ENCODE measurements at places on chromosomes 7 and 10. TPM values are rescaled to one million over a fixed set of nuclear protein-coding genes. Genes with fewer than 3 reads are reported as not detected.

Gene HGF
- not detected for total RNA-seq

- no peak overlapping the region for H3K4me3 ChIP-seq
- no peaks in the 10 kb centered on the region for H3K4me1 ChIP-seq
- no peak overlapping the region for H3K27ac ChIP-seq
- peaks cover 37% of the 10 kb centered on the region for H3K27me3 ChIP-seq
- DNase-seq = no peak
These were observed 35.4 kb downstream of the MALSU1 start for GRCh38 chr7:23334482-23335056.

Gene TDRD1
- 0.15 TPM for total RNA-seq

Gene NOS3
- 6.4 TPM for total RNA-seq

GRCh38 chr10:17125206-17125893 lies 4.3 kb downstream of the CUBN start:
- H3K27me3 ChIP-seq = no peaks in the 10 kb centered on the region
- no peak overlapping the region for H3K4me3 ChIP-seq
- DNase-seq = no peak
- peaks cover 21% of the 10 kb centered on the region for H3K4me1 ChIP-seq
- peaks cover 1% of the 10 kb centered on the region for H3K36me3 ChIP-seq

GRCh38 chr10:77774940-77775391 lies 137.4 kb upstream of the KCNMA1 start:
- no peak overlapping the region for H3K4me3 ChIP-seq
- H3K36me3 ChIP-seq = peaks cover 2% of the 10 kb centered on the region
- DNase-seq = no peak
- no peaks in the 10 kb centered on the region for H3K27me3 ChIP-seq

Gene CACNB2
- not detected for total RNA-seq

- peak; percentile 35 for DNase-seq
- no peaks in the 10 kb centered on the region for H3K4me1 ChIP-seq
- no peaks in the 10 kb centered on the region for H3K36me3 ChIP-seq
- no peaks in the 10 kb centered on the region for H3K27me3 ChIP-seq
These were observed 177.3 kb upstream of the PPP2R2D start for GRCh38 chr10:131723297-131724168.

Gene ZNF248
- total RNA-seq = 7.4 TPM

DNA sequence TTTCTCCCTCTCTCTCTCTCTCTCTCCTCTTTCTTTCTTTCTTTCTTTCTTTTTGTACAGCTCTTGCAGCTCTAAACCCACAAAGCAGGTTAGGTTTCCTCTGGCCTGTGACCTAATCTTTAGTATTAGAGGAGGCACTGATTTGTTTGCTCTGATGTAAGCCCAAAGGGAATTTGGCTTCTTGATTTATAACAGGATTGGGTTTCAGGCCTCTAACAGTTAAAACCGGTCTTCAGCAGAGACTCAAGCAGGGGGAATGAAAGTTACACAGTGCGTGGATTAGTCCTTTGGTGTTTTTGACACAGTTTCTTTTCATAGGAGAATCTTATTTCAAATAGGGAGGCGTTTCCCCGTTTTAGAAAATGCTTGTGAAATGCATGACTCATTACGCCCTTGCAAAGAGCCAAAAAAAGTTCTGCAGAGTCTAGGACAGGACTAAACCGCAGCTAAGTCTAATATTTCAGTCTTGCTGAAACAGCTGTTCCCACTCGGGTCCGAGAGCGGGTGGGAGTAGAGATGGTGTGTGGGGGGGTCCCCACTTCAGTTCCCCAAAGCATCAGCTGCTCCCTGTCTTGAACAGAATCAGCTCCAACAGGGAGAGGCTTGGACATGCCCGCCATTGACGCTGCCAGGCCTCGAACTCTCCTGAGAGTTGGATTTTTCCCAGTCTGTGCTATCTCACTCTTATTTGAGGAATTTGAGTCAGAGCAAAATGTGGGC lies 296.5 kb upstream of the PITRM1 start:
- H3K27me3 ChIP-seq = no peaks in the 10 kb centered on the region
- H3K27ac ChIP-seq = no peak overlapping the region
- H3K36me3 ChIP-seq = no peaks in the 10 kb centered on the region
- H3K4me1 ChIP-seq = peaks cover 47% of the 10 kb centered on the region
- no peak overlapping the region for H3K4me3 ChIP-seq

- DNase-seq = no peak
- H3K4me1 ChIP-seq = no peaks in the 10 kb centered on the region
- H3K36me3 ChIP-seq = peaks cover 3% of the 10 kb centered on the region
- no peaks in the 10 kb centered on the region for H3K27me3 ChIP-seq
- H3K27ac ChIP-seq = no peak overlapping the region
These were observed 56.0 kb upstream of the PDGFA start for GRCh38 chr7:575425-576366.

- H3K4me1 ChIP-seq = peaks cover 14% of the 10 kb centered on the region
- no peak for DNase-seq
- H3K36me3 ChIP-seq = no peaks in the 10 kb centered on the region
- no peak overlapping the region for H3K4me3 ChIP-seq
These were observed 73.1 kb upstream of the MET start for GRCh38 chr7:116598861-116599260.

Gene CTAGE15
- not detected for total RNA-seq

DNA sequence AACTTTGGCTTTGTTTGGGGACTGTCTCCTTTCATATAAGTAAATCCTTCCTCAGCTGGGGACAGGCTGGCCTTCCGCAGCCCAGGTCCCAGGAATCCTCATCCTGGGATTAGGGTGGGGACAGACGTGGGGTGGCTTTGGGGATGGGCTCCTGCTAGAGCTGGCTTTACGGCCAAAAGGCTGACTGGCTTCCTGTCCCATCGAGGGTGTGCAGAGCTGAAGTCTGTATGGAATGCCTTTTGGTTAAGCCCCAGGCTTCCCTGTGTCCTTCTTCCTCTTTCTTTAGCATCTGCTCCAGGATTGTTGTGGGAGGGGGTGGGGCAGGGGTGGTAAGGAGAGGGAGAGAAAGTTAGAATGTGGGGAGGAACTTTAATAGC lies 59.4 kb upstream of the AQP1 start:
- no peaks in the 10 kb centered on the region for H3K4me1 ChIP-seq
- DNase-seq = no peak
- no peaks in the 10 kb centered on the region for H3K27me3 ChIP-seq
- no peak overlapping the region for H3K27ac ChIP-seq
- no peaks in the 10 kb centered on the region for H3K36me3 ChIP-seq
- H3K4me3 ChIP-seq = no peak overlapping the region

Gene MAGI2
- total RNA-seq = 0.09 TPM

DNA sequence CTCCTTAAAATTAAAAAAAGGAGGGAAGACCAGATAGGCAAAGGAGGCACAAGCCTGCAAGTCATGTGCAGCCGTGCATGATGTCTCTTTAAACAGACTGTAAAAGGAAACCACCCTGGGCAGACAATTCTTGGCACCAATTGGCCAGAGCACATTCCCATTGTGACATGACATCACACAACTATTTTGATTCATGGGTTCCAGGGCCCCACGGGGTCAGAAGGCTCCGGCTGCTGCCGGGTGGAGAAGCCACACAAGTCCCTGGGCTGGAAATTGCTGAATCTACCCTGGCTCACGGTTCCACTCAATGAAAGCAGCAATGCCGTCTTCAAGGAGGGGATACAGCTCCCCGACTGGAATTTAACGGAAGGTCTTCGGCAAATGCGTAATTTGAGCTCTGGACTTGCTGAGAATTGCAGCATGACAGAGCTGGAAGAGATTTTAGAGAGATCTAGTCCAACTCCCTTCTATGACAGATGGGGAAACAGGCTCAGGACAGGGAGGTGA lies 140.5 kb downstream of the PRKAG2 start:
- peaks cover 1% of the 10 kb centered on the region for H3K36me3 ChIP-seq
- H3K27me3 ChIP-seq = no peaks in the 10 kb centered on the region
- H3K4me3 ChIP-seq = no peak overlapping the region
- H3K27ac ChIP-seq = no peak overlapping the region

DNA sequence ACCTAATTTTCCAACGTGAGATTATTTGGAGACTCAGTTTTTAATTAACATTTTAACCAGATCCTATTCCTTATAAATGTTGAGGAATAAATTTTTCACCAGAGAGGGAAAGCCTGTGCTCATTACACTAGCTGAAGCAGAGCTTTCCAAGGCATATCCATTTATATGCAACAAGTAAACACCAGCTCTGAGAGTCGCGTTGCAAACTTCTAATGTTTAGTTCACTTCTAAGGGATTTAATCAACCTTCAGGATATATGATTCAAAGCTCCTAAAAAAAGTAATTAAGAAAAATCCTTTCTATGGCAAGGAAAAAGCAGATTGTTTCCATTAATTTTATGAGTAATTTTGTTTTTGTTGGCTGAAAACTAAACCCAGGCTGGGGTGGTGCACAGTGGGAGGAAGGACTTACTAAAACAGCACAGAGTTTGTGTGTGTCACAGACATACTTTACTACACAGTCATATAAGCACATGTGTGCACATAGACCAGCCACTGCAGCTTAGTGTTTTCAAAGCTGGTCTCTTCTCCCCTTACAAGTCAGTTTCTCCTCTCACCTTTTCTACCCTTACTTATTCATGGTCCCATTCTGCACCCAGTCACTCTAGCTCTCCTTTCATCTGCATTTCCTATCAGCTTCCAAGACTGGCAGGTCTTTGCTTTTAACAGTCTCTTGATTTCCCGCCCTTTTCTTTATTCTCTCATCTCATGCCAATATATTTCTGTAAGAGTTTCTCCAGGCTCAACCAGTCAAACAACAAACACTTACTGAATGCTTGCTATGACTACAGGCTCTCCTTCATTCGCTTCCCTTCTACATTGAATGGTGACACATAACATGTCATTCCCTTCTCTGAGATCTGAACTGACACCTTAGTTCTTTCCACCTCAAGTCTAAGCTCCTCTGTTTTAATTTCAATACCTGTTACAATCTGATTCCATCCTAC lies 81.1 kb upstream of the FZD1 start:
- no peaks in the 10 kb centered on the region for H3K36me3 ChIP-seq
- no peaks in the 10 kb centered on the region for H3K27me3 ChIP-seq
- no peak overlapping the region for H3K27ac ChIP-seq
- H3K4me1 ChIP-seq = no peaks in the 10 kb centered on the region

DNA sequence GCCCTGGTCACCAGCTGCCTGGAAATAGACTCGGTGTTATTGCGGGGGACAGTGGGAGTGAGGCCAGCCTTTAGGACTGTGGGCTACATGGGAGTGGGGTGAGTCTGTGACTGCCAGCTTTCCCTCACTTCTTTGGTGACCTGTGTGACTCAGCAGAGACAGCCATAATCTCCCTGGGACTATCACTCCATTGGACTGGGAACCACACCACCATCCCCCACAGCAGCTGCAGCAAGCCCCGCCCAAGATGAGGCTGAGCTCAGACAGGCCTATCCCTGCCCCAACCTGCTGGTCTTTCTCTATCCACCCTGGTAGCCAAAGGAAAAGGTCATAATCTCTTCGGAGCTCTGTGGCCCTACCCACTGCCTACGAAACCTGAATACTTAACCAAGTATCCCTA lies 263.2 kb downstream of the FZD1 start:
- H3K27ac ChIP-seq = no peak overlapping the region
- no peak overlapping the region for H3K4me3 ChIP-seq
- DNase-seq = no peak
- no peaks in the 10 kb centered on the region for H3K4me1 ChIP-seq

DNA sequence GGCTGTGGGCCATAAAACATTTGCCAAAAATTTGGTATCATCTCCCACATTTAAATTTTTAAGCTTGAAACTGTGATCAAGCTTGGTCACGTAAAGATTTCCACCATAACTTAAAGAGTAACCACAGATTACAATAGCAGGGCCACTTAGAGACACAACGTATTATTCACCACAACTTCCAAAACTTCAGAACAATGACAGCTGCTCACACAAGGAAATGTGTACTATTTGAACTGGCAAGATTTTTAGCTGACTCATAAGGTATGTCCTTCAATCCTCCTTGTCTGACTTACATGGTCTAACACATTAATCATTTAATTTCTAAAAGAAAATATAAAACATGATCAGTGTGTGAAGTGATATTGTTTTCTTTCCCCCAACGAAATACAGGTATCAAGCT lies 234.5 kb downstream of the PARD3 start:
- H3K36me3 ChIP-seq = no peaks in the 10 kb centered on the region
- H3K27ac ChIP-seq = no peak overlapping the region
- no peak for DNase-seq
- no peaks in the 10 kb centered on the region for H3K4me1 ChIP-seq
